ENCODE measurements at places on chromosomes 3 and 15.
A peak's percentile ranks its signal among the peaks of the same experiment; 100 is the strongest.

- DNase-seq = no peak
Observed at GRCh38 chr15:53591041-53591440, 168.4 kb downstream of the WDR72 start.

- DNase-seq = peak; percentile 50
Observed at GRCh38 chr3:186209810-186210752, 101.2 kb upstream of the ETV5 start.

DNA sequence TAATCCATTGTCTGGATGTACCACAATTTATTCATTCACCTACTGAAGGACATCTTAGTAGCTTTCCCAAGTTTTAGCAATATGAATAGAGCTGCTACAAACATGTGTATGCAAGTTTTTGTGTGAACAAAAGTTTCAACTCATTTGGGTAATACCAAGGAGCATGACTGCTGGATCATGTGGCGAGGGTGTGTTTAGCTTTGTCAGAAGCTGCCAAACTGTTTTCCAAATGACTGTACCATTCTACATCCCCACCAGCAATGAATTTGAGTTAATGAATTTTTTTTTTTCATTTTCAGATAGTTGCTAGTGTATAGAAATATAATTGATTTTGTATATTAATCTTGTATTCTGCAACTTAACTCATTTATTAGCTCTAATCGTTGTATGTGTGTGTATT is 20.0 kb upstream of the ELP6 start:
- DNase-seq = no peak

GRCh38 chr3:14378415-14378814 is 24.0 kb upstream of the SLC6A6 start:
- no peak for DNase-seq

DNA sequence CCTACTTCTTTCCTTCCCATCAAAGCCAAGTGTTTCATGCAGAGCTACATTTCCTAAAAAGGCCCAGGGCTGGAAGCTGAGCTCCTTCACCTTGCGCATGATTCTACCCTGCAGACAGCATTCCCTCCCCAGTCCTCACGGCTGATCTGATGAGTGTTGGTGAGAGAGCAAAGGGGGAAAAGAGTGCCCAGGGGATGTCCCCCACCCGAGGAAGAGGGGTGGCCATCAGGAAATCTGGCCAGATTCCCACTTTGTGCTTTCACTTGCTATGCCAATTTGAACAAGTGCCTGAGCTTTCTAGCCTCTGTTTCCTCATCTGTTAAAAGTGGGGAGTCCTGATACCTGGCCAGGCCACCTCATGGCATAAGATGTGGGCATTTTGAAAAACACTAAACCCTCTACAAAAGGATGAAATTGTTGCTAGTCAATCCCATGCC is 231.0 kb upstream of the TLE3 start:
- DNase-seq = no peak

Measured in amniotic stem cell (primary cell).